ENCODE measurements at places on chromosomes 12 and 14.

- DNase-seq: no peak
Observed at GRCh38 chr12:101927036-101927435, 49.7 kb downstream of the DRAM1 start.

DNA sequence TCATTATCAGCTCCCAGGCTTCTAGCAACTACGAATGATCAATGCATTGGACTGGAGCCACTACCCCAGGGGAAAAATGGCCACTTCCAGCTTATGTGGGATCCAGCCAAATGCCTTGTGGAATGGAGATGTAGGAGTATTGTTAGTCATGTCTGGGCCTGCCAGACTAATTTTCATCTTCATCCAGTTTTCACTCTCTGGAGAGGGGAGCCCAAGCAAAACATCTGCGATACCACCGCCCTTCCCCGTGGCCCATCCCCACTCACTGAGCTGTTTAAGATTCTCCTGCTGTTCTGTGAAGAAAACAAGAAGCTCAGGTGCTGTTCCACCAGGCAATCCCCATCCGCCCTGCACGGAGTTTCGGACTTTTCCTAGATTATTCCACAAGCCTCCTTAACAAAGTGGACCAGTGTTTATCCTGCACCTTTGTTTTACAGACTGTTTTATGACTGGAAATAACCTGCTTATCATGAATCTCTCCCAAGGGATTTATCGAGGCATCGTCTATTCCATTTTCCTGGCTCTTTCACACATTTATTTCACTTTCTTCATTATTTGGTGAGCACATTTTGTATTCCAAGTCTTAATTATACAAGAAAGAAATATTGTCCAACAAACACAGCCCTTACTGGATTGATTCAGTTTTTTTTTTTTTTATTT is 35.5 kb upstream of the MAX start:
- DNase-seq: no peak

DNA sequence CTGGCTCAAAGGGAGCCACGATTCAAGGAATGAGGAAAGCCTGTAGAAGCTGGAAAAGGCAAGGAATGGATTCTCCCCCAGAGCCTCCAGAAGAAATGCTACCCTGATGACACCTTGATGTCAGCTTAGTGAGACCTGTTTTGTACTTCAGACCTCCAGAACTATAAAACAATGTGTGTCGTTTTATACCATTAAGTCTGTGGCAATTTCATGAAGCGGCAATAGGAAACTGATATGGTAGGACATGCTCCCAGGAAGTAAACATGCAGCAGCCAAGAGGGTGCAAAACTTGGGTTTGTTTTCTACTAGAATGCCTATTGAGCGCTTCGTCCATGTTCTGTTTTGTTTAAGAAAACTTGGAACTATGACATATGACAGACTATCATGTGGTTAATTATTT is 2.5 kb upstream of the APOBEC1 start:
- no peak for DNase-seq

DNA sequence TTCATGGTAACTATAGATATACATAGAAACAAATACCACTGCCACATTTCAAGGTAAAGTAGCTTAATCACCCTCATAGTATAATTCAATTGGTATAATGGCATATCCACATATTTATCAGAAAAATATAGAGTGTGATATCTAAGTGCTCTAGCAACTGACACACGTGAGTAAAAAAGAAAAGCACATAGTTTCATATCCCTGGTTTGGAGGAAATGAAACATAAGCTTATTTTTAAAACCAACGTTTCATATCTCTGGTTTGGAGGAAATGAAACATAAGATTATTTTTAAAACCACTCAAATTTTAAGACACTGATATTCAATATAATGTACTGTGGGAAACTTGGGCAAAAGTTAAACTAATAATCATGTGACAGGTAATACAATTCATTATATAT is 2.1 kb downstream of the OR6C70 start:
- DNase-seq: no peak

DNA sequence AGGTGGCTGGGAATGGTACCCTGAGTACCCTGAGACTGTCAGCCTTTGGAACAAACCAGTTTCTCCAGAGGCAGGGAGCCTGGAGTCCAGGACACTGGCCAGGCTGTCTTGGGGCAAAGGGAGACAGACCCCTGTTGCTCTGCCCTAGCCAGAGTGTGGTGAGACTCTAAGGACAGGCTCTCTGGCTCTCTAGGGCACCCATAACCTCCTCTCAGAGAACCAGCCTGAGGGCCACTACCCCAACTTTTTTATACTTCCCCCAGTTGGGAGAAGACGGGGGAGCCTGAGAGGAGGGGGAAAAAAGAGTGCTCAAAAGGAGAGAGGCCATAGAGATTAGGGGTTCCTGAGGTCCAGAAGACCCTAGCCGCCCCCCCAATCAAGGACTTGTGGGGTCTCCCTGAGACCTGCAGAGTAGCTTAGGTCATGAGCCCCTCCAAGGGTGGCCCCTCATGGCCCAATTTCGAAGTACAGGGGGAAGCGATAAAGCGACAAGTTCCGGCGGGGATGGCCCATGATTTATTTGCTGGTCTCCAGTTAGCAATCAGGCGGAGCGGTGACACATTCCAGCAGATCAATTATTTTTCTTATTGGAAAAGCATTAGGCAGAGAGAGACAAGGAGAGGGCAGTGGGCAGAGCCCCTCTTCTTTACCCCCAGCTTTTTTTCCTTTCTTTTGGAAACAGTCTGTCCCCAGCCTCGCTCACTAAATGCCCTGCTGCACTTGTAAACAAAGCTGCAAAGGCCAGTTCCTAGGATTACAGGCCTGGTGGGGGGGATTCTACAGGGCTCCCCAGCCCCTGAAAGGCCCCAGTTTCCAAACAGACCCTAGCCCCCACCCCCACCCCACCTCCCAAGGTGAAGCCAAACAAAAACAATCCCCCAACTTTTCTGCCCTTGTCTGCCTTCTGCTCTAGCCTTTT is 1.5 kb downstream of the HOXC8 start:
- DNase-seq: no peak

DNA sequence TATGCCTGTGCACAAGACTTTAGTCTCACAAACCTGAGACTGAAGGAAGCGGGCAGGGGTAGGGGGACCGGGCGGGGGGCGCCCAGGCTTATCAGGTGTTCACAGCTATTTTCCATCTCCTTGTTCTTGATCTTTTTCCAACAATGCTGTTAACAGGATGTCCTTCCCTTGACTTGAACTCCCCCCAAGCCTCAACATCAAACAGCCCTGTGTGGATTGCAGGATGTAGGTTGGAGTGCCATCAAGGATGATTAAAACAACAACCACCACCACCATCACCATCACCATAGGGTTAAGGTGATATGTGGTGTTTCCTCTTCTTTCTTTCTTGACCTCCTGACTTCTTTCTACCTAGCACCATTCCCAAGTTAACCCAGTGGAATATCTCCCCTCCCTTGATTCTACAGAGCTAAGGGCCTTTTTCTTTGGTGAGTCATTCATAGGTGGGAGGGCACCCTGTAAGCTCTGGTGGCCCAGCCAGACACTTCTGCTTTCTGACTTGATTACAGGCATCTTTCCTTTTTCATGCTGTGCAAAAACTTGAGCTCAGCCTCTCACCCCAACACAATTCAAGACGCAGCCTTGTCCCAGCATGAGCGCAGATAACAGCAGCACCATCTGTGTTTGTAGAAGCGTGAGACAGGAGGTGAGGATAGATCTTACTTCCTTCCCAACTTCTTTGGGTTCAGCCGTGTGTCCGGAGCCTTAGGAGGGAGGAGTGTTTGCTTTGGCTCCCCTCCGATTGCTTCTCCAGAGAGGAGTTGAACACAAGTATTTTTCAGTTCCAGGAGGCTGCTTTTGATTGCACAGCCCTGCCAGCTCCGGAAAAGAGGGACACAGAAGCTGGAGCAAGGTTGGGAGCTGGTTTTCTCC is 26.8 kb downstream of the FLVCR2 start:
- DNase-seq: no peak

- no peak for DNase-seq
Observed at GRCh38 chr14:31440280-31440679, 17.0 kb downstream of the DTD2 start.

DNA sequence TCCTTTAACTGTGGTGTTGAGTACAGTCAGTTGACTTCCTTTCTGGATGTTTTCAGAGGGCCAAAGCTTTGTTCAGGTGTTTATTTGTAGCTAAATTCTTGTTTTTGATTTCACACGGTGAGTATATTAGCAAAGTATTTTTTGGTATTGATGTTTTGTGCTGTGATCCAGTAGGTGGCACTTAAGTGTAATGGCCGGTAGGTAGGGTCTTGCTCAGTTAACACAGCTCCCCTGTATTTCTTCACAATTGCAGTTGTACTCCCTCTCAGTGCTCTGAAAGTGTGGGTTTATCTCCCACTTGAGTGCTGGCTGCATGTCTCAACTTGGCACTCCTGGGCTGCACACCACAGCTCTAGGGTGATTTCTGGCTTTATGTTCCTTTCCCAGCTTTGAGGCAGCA is 339.5 kb downstream of the AEBP2 start:
- DNase-seq: no peak

All from BE2C (cell line).